ENCODE measurements at places on chromosomes 2 and 18.

DNA sequence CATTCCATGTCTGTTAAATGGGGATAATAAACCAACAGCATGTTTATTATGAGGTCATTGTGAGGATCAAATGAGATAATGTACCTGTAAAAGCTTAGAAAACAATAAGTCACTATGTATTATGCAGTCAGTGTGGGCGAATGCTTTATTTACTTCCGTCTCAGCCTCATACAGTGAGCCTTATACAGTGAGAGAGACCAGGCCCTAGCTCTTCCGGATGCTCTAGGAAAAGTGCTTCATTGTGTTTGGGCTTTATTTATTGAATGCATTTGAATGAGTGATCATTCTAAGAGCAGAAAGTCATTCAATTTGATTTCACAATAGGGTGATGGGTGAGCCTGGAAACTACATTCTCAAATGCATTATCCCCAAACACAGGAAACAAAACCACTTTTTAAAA, 603.9 kb upstream of the FANCL start:
- DNase-seq, result no peak

DNA sequence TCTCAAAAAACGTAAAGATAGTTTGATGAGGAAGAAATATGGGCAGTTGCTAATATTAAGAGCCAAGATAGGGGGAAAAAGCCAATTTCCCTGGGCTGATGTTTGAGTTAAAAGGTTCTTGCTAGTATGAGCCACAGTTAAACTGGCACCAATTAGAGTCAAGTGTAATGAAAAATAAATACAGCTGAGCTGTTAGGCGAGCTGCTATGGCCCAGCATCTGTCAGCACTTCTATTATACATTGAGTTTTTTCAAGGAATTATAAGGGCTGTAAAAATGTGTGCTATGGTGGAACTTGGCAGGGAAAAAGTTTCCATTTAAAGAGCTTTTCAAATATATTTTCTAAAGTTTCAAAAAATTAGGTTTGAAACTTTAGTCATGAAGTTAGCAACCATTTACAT, 279.6 kb downstream of the CYRIA start:
- no peak for DNase-seq

DNA sequence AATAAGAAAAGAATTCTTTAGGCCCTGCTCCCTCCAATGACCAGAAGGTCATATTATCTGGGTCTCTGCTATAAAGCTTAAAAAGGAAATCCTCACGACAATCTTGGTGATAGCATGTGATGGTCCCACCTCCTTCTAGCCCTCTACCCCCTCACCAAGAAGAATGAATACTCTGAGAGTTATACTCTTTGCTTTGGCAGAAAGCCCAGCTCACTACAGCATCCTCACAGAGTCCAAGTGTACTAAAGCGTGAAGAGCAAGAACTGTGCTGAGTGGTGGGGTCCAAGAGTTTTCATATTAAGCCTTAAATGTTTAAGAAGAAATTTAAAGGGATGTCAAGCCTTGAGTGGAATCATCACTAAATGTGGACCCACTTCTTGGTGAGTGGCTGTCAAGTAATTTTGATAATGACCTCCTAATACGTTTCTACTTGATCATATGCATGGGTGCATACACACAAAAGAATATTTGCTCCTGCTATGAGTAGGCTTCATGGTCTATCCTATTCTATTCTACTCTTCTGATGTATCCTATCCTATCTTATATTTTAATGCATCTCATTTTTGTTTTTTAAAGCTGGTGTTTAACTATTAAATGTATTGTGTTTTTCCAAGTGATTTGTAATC, 16.5 kb upstream of the SERPINB7 start:
- no peak for DNase-seq

DNA sequence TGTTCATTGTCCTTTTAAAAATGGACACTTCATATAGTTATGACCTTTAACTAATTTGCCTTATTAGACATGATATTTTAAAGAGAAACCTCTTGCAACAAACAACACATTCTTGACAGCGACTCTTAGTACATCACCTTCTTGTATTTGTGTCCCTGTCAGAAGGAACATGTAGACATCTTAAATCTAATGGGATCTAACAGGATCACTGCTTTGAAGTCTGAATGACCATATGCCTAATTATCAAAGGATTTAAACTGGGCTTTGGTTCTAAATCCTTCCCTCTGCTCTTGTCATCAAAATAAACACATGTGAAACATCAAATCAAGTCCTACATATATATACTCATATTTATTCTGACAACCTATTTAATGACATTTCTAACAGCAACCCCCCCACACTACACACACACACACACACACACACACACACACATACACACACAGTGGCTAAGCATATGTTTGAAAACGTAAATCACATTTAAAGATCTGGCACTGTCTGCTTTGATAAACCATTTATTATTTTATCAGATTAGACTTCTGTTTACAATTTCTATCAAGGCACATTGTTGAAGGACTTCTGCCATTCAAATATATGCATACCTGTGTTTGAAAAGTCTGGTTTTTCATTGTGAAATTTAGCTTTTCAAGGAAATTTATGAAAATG, 4.2 kb downstream of the GALNT13 start:
- no peak for DNase-seq

DNA sequence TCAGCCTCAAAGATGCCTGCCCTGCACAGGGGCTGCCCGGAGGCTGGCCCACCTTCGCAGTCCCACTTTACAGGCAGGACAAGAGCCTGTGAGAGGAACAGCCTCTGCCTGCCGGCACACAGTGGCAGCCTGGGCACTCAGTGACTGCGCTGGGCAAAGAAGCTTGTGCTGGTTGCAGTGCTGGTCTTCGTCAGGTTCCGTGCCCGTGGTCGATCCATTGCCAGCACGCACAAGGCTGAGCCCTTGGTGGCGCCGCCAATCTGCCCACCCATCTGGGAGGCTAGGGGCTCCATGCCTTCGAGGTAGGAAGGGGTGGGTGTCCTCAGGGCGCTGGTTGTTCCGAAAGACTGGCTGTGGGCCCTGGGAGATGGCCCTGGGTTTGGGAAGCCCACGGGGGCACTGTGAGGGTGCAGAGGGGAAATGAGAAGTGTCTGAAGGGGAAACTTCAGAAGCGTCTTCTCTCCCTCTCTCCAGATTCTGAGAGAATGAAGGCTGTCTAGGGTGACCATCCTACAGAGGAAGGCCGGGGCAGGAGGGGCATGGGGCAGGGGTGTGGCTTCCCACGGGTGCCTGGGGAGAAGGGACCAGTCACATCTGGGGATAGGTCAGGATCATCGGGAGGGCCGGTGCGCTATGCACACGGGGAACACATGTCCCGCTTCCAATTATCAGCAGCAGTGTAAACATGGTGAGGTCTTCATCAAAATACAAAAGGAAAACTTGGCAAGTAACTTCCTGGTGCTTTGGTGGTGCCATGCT, 49.1 kb upstream of the HS6ST1 start:
- DNase-seq, result no peak

GRCh38 chr2:223264541-223265193, 212.7 kb downstream of the KCNE4 start:
- no peak for DNase-seq

DNA sequence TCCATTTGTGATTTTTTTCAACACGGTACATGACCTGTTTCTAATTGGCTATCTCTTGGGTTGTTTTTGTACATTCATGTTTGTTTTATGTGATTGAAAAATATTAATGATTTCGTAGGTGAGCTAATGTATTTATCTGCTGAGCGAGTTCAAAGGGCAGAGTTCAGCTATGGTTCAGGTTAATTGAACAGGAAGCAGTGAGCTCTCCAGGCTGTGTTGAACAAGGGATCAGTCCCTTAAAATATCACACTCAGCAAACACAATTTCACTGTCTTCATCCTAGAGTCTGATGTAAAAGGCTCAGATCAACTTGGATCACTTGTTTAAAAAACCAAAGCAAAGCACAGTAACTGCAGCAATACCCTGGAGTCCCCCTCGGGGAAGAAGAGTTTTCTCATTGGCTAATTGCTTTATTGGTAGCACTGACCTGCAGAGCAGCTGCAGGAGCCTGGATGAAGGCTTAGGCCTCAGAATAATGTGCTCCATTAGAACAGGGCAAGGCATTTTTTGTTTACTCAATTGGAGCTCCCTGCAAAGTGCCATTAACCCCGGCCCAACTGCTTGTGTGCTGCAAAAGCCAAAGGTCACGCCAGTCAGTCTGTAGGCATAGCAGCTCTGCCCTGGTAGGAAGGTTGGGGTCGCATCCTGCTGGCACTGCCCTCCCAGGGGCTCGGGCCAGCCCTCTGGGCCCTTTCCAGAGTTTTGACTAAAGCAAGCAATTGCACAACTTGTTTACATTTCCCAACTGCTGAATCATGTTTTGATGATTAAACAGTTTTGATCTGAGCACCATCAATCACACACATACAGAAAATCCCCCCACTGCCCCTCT, 10.5 kb downstream of the ONECUT2 start:
- DNase-seq, result no peak

DNA sequence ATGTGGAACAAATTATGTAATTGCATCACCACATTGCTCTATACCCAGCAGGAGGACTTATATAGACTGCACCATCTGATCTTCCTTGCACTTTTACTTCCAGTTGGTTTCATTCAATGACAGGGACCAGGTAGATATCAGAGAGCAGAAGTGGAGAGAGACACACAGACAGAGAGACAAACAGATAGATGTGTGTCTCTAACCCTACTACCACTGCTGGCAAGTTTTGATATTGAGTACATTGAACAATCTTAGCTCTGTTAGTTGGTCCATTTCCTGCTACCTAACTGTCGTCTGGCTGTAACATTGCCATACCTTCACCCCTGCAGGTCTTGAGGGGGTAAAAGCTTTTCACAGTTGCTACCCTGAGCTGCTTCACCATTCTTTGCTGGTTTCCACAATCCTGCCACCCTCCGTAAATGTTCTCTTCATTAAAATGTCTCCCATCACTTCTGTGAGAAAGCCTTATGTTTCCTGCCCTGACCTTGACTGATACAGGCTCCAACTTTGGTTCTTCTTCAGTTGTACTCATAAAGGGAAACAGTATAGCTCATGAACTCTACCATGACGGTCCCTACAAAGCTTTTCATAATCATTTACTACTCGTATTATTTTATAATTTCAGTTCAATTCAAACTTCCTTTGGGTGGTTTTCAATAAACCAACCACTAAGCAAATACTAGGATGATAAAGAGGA, 62.3 kb upstream of the ITGA4 start:
- no peak for DNase-seq

- DNase-seq, result peak; percentile 79
Observed at GRCh38 chr2:202161151-202161835, 77.1 kb downstream of the SUMO1 start.

- no peak for DNase-seq
Observed at GRCh38 chr2:6605836-6606505, 259.7 kb downstream of the CMPK2 start.

DNA sequence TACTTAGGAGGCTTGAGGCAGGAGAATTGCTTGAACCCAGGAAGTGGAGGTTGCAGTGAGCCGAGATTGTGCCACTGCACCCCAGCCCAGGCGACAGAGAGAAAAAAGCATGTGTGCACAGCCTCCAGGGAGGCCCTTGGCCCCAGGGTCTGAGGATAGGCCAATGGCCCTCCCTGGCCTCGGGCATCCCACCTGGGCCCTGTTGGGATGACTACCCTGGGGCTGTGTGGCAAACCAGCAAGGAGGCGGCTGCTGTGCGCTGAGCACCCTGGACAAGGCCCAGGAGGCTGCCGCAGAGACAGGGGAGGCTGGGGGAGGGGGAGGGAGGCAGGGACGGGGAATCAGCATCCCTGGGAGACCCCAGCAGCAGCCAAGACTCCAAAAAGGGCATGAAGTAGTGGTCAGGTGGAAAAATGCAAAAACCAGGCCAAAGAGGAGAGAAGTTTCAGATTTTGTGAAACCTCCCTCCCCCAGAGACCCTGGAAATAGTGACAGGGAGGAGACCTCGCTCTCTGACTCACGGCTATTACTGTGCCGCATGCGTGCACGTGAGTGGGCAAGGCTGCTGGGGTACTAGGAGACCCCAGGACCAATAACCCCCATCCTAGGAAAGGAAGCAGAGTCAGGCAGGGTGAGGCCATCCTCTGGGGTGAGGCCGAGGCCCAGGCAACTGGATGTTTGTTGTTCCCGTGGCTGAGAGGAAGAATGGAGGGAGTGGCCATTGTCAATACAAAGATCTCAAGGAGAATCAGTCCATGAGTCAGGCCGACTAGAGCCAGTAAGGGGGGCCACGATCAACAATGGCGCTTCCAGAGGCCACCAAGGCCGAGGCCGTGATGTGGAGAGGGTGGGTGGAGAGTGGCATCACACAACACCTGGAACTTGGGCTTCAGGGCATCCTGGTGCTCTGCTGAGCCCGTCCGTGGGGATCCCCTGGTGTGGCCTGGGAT, 16.0 kb upstream of the B3GNT7 start:
- DNase-seq, result no peak

DNA sequence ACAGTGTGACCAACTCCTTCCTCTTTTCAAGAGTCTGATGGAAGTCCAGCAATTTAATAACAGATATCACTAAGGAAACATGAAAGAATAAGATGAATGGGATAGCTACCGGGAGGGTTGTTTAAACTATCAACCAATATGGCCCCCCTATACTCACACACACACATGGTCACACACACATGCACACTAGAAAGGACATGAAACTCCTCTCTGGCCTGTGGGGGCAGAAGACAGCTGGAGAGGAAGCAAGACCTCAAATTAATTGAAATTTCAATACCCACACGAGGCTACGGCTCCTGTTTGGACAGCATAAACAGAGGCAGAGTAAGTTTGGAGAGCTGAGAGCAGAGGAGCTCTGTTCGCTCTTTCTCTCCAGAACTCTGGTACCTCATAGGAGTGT, 34.7 kb upstream of the REEP1 start:
- DNase-seq, result no peak

DNA sequence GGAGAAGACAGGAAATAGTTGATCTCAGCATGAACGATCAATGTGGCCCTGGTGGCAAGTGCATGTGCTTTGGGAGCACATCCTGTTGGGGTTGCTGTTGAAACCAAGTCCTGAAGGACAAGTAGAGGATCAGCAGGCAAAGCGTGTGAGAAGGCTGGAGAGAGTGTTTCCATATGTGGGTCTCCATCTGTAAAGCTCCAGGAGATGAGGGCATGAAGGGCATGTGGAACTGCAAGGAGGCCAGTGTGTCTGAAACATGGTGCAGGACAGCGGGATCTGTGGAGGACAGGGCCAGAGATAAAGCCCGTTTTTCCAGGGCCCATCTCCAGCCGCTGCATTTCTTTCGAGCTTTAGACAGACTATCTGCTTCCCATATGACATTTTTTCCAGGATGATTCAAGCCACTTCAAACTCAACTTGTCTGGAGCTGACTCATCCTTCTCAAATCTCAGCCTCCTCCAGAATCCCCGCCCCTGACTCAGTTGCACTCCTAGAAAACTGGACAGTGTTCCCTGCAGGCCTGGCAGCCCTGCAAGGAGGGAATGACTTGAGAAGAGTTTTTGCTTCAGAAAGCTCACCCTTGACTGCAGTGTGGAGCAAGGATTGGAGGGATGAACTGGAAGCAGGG, 226.1 kb downstream of the VAPA start:
- DNase-seq, result no peak

DNA sequence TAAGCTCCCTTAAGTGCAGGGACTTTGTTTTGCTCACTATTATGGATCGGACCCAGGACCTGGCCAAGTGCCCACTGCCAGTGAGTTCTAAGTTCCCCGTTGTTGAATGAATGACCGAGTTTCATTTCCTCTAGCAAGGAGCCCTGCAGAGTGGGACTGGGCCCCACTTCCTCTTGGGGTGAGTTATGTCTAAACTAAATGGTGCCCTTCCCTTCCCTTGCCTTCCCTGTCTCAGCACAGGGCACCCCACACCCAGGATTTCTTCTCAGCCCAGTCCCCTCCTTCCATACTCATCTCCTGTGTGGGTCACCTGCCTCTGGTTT, 195.3 kb upstream of the HS6ST1 start:
- no peak for DNase-seq

All from NCI-H1694 (cell line).